ENCODE measurements at places on chromosomes 6 and 20. TPM values are rescaled to one million over a fixed set of nuclear protein-coding genes. Genes with fewer than 3 reads are reported as not detected.

DNA sequence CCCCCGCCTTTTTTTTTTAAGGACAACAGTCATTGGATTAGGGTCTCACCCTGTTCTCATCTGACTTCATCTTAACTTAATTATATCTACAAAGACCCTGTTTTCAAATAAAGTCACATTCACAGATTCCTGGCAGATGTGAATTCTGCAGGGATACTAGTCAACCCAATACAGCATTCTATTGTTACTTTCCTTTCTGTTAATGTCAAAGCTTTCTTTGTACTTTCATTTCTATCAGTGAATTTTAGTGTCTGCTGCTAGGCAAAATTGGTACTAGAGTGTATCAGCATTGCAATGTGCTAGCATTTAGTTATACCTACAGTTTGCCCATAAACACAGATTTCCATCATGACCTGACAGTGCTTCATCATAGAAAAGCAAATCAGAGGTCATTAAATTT, 281.9 kb downstream of the CDKAL1 start:
- no peaks in the 10 kb centered on the region for H3K4me1 ChIP-seq
- H3K4me3 ChIP-seq: no peak overlapping the region
- H3K27ac ChIP-seq: no peak overlapping the region

DNA sequence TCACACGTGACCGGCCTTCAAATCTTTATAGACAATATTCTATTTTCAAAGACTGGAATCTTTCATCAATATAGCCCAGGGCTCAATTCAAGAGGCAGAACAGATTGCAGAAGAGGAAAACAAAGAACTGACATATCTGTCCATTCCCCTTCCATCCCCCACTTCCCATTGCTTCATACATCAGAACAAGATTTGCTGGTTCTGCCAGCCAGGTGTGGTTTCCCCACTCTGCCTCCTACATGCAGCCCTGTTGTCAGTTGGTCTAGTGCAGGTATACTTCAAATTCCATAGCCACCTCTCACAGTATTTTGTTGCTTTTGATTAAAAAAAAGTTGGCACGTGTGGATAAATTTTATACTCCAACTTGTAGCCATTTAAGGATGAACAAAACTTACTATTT, 174.9 kb downstream of the CD109 start:
- no peaks in the 10 kb centered on the region for H3K4me1 ChIP-seq
- no peak overlapping the region for H3K4me3 ChIP-seq
- no peaks in the 10 kb centered on the region for H3K36me3 ChIP-seq
- no peak overlapping the region for H3K27ac ChIP-seq
- H3K27me3 ChIP-seq: no peaks in the 10 kb centered on the region

DNA sequence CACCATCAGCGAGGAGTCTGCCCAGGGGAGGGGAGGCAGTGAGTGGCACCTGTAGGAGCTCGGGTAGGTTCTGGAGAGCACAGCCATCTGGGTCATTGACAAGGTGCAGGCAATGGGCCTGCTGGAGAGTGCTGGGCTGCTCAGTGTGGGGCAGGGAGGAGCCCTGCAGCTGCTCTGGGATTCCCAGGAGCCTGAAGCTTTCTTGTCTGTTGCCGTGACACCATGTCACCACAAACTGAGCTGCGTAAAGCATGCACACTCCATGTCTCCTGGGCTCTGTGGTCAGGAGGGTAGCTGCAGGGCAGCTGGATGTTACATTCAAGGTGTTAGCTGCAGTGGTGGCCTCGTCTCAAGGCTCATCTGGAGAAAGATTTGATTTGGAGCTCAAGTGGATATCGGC, 4.5 kb upstream of the SLC22A1 start:
- no peaks in the 10 kb centered on the region for H3K36me3 ChIP-seq
- no peaks in the 10 kb centered on the region for H3K4me1 ChIP-seq
- H3K27ac ChIP-seq: no peak overlapping the region
- H3K4me3 ChIP-seq: no peak overlapping the region
- DNase-seq: no peak
- H3K27me3 ChIP-seq: no peaks in the 10 kb centered on the region

- no peak for DNase-seq
- no peaks in the 10 kb centered on the region for H3K27me3 ChIP-seq
- no peak overlapping the region for H3K27ac ChIP-seq
- no peak overlapping the region for H3K4me3 ChIP-seq
Observed at GRCh38 chr20:21360705-21361104, 36.6 kb downstream of the NKX2-4 start.

DNA sequence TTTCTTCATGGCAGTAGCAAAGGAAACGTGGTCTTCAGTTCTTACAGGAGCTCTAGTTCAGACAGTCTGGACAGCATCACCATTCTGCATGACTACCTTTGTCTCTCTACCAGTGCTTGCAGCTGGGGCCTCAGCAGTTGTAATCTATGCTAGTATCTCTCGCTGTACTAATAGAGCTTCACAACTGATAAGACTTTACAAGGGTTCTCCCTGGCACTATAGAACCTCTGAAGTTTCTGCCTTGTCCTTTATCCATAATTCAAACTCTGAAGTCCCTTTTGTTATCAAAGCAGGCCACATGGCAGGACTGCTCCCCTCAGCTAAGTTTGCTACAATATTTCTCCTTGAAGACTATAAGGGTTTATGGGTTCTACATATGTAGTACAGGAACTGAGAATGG, 842.1 kb upstream of the ADGRB3 start:
- no peak overlapping the region for H3K27ac ChIP-seq
- H3K27me3 ChIP-seq: no peaks in the 10 kb centered on the region
- H3K36me3 ChIP-seq: no peaks in the 10 kb centered on the region
- H3K4me3 ChIP-seq: no peak overlapping the region
- no peaks in the 10 kb centered on the region for H3K4me1 ChIP-seq

The RAD21L1 gene
- total RNA-seq: not detected

The OTOR gene
- not detected for total RNA-seq

The MAPK13 gene
- 58.5 TPM for total RNA-seq

The TAAR2 gene
- not detected for total RNA-seq

Data from CD4-positive, alpha-beta T cell (primary cell).